Left renal cortex interstitium (tissue), 4 donors: ENCODE measurements at places on chromosomes 7 and 10.

DNA sequence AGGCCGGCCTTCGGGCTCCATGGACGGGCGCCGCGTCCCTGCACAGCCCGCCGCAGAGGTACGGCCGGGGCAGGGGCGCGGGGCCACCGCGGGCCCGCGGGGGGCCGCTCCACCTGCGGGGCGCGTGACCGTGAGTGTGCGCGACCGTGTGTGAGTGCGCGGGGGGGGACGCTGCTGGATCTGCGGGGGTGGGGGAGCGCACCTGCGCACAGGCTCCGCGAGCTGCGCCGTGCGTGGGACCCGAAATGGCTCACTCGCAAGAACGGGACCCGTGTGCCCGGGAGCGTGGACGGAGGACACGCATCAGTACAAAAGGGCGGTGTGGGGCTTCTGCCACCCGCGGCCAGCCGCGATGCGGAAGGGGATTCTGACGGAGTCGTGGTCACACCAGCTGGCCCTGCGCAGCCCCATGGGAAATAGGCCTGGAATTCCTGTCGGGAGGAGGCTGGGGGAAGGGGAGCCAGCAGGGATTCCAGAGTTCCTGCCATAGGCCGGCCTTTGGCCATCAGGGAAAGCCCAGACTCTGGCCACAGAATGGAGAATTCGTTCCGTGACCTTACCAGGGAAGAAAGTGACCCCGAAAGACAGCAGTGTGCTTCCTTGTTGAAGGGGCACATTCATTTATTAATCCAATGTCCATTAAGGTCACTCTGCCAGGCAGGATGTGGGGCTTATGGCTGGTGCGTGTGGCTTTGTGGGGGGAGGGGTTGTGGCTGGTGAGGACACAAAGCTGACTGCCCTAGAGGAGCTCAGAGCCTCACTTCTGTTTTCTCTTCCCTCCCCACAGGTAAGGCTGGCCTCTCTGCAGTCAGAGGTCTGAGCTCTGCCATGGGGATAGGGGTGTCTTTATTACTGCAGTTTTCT lies 494 bp downstream of the REPIN1 start:
- no peak for DNase-seq

GRCh38 chr10:90227786-90228185 lies 526.4 kb downstream of the KIF20B start:
- DNase-seq = no peak

DNA sequence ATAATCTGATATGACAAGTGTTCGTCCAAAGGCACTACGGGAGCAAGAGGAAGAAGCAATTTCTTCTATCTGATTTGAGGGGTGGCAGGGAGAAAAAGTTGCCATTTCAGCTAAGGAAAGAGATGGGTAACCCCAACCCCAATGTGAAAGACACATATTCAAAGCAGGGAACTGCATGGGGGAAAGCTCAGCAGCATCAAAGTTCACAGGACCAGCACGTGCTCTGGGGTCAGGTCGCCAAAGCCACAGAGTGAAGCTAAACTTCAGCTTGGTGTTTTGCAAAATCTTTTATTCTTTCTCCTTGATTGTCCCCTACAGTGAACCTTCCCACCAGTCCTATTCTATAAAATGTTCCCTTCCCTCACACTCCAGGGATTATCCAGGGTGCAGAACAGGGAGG lies 112.8 kb upstream of the PPP2R2D start:
- no peak for DNase-seq

DNA sequence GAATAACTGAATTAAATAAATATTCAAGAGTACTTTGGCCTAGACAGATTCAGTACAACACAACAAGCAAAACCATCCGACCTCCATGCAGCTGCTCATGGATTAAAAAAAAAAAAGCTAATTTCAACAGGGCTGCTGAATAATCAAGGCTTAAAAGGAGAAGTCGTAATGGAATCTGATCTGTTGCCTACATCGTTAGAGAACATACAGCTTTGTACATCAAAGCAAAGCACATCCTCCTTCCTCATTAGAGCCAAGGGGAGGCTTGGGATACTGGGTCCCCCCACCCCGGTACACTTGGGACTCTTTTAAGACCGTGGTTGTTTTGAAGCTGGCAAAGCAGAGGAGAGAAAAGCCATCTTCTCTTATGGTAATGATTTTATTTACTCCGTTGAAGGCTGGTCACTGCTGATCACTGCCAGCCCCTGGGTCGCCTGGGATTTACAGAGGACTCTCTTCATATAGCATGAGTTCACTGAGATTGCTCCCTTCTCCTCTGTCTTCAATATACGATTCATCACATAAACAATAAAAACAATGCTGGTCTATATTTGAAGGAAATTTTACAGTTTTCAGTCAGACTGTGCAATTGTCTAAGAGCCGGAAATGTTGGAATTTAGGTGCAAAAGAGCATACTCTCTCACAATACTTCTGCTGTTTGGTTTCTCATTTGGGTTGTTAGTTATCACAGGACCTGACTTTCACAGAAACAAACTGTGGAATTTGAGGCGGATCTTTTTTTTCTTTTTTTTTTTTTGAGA lies 148.8 kb downstream of the FAM107B start:
- no peak for DNase-seq

- no peak for DNase-seq
Measured at GRCh38 chr10:95759233-95759826, 3.4 kb downstream of the ENTPD1 start.

DNA sequence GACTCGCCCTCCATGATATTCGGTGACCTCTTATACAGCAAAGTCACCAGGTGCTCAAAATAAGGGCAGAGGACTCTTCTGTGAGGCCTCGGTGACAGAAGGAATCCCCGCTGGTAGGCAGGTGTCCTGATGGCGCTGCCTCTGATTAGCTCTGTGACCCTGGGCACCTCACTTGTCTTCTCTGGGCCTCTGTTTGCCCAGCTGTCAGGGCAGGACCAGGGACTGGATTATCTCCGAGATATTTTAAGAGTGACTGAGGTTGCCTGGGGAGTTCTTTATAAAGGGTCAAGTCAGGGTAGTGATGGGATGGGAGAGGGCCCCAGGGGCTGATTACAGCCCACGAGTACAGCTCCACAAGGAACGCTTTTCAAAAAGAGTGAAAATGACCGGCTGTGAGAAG lies 70.9 kb upstream of the SAMD8 start:
- no peak for DNase-seq

DNA sequence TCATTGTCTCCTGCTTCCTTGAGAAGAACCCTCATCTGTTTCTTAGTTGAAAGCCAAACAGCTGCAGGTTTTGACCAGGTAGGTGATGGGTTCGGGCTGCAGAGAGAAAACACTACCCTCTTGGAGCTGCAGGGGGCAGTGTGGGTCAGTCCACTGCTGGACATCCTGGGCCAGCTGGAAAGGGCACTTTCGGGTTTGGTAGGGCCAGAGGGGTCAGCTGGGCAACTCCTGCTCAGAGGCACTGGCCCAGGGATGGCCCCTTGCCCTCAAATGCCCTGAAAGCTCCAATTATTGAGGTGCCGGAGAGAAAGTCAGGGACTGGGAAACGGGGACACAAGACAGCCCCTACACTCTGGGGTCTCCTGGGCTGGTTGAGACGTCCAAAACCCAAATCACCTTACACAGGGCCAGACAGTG lies 90.7 kb downstream of the MKI67 start:
- DNase-seq = no peak

GRCh38 chr7:81462672-81463071 lies 307.2 kb downstream of the HGF start:
- no peak for DNase-seq

DNA sequence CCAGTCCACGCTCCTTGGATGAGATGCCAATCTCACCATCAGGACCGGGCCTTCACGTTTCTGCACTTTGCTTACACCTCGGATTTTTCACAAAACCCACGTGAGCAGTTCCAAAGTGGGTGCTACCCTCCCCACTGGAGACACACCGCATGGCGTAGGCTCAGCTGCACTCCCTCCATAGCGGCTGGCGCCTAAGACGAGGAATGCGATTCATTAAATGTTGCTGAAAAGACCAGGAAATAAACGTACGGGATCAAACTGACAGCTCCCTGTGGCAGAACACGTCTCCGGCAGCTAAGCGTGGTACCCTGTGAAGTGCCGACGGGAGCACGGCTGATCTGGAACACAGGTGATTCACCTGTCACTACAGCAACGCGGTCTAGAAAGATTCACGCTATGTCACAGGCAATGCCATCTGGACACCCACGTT lies 209.0 kb downstream of the DIP2C start:
- DNase-seq = no peak

DNA sequence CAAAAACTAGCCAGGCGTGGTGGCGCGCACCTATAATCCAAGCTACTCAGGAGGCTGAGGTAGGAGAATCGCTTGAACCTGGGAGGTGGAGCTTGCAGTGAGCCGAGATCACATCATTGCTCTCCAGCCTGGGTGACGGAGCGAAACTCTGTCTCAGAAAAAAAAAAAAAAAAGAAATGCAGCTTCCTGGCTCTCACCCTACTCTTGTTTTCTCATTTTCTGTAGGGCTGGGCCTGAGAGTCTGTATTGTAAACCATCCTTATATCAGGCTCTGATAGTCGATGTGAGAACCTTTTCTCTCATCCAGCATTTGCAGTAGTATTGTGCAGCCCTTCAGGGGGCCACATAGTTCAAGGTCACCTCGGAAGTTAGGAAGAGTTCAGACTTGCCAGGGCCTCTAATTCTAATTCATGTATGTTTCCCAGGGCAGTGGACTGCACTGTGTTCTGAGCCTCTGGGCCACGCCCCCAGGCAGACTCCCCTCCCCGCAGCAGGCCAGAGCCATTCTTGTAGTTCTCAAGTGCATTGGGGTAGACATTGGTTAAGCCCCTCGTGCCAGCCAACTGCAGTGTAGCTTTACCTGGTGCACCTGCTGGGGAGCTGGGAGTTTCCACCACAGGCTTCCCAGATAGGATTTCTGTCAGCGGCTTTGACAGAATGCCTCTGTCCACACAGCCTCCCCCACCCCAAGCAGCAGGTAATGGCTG lies 38.3 kb upstream of the PDCD4 start:
- no peak for DNase-seq

DNA sequence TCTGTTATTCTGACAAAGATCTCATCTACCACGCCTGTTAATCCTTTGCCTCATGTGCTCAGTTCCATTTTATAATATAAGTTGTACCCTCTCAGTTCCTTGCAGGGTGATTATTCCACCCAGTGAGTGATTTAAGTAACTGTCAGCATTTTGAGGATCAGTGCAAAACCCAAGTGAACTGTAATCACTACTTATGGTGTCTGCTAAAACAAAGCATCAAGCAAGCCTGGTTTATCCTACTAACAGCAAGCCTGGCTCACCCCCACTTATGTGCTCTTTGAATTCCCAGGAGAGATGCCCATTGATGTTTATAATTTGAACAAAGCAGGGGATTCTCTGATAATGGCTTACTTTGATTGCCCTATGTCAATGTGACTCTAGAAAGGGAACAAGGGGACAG lies 186.8 kb upstream of the LRGUK start:
- DNase-seq = no peak
